Osteocyte (in vitro differentiated cells): ENCODE measurements at places on chromosomes 13 and 19. TPM values are rescaled to one million over a fixed set of nuclear protein-coding genes. Genes with fewer than 3 reads are reported as not detected.

DNA sequence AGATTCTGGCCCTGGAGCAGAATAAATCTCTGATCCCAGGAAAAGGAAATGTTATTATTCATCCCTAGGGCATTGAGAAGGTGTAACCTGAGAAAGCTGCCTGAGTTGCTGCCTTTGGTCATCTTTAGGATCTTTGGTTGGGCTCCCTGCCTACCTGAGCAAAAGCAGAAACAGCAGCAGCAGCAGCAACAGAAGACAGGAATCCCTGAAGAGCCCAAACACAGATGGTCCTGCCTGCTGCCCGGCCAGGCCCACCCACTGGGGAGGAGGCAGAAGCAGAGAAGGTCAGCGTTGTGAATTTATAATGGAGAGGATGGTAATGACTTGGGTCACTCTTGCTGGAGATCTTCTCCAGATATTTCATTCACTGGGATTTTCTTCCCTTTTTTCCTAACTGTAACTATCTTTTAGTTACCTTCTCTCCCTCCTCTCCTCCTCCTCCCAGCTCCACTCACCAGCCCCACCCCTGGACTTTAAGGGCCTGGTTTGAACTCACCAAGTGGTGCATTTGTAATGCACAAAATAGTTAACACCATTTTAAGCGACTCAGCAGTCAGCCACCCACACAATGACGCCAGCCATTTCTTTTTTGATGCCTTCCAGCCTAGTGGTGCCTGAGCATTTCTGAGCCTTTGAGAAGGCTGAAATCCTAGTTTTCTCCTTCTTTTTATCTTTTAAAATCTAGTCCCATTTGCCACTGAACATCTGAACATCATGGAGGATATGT lies 91.7 kb downstream of the HSPH1 start:
- no peak overlapping the region for H3K27ac ChIP-seq
- no peak overlapping the region for H3K4me3 ChIP-seq
- H3K27me3 ChIP-seq: peaks cover 7% of the 10 kb centered on the region
- H3K36me3 ChIP-seq: no peaks in the 10 kb centered on the region

The HIPK4 gene
- total RNA-seq: 0.21 and 0.29 TPM in 2 replicates

- H3K27ac ChIP-seq: no peak overlapping the region
- H3K27me3 ChIP-seq: no peaks in the 10 kb centered on the region
- no peak for DNase-seq
- H3K4me1 ChIP-seq: peaks cover 30% of the 10 kb centered on the region
Observed at GRCh38 chr13:113548778-113549621, 35.6 kb upstream of the TFDP1 start.

DNA sequence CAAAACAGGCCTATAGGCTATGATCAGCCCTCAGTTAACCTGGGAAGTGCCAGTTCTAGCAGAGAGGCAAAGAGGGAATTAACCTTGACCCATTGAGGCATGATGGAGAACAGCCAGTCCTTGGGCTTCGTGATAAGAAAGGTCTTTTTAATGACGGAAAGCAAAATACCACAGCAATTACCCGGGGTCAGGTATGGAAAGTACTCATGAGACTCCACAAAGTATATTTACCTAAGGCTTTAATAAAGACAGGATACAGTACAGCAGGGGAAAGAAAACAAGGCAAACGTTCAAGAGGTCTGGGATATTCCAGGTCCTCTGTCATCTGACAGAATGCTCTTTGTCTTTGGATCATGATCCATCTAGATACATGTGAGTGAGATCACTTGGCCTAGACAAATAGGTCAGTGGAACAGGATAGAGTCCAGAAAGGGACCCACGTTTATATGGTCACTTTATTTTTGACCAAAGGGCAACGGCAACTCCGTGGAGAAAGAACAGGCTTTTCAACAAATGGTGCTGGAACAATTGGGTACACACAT lies 52.2 kb downstream of the WDFY2 start:
- DNase-seq: no peak
- no peaks in the 10 kb centered on the region for H3K27me3 ChIP-seq
- peaks cover 69% of the 10 kb centered on the region for H3K4me1 ChIP-seq
- peaks cover 3% of the 10 kb centered on the region for H3K36me3 ChIP-seq
- no peak overlapping the region for H3K4me3 ChIP-seq
- H3K27ac ChIP-seq: peak overlapping the region; percentile 21

The HSPB6 gene
- total RNA-seq: 0.37 and 0.64 TPM in 2 replicates

GRCh38 chr13:50275392-50276063 lies 260.3 kb downstream of the KCNRG start:
- no peak overlapping the region for H3K27ac ChIP-seq
- no peaks in the 10 kb centered on the region for H3K27me3 ChIP-seq
- H3K4me1 ChIP-seq: no peaks in the 10 kb centered on the region
- no peaks in the 10 kb centered on the region for H3K36me3 ChIP-seq
- no peak for DNase-seq
- no peak overlapping the region for H3K4me3 ChIP-seq

DNA sequence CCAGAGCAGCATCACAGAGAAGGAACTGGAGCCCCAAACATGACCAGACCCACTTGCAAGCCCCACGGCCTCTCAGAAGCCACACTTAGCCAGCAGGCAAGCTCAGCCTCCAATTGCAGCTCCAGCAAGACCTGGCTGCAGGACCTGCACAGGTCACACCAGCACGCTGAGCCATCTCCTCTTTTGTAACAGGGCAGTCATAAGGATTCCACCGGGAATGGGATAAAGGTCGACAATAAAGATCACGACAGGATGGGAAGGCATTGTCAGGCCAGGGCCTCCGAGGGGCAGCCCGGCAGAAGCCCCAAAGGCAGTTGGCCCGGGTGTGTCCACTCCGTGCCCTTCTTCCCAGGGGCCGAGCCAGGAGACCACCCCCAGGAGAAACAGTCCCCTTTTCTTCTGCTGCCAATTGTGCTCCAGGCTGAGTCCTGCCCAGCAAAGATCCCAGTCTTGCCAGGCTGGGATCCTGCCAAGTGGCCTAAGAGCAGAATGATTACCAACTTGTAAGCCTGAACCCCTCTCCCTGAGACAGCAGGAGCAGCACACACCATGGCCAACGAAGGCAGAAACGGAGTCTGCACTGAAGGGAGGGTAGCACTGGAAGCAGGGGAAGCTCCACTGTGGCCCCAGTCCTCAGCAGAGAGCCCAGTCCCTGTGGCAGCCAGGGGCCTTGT lies 12.5 kb downstream of the PEPD start:
- H3K4me1 ChIP-seq: no peaks in the 10 kb centered on the region
- H3K27me3 ChIP-seq: no peaks in the 10 kb centered on the region
- peaks cover 14% of the 10 kb centered on the region for H3K36me3 ChIP-seq
- no peak for DNase-seq
- no peak overlapping the region for H3K27ac ChIP-seq

- peaks cover 2% of the 10 kb centered on the region for H3K27me3 ChIP-seq
- no peak overlapping the region for H3K4me3 ChIP-seq
- H3K4me1 ChIP-seq: peaks cover 27% of the 10 kb centered on the region
- no peak for DNase-seq
- H3K36me3 ChIP-seq: no peaks in the 10 kb centered on the region
- peak overlapping the region; percentile 91 for H3K27ac ChIP-seq
Observed at GRCh38 chr19:44636439-44637389, 7.0 kb upstream of the PVR start.

DNA sequence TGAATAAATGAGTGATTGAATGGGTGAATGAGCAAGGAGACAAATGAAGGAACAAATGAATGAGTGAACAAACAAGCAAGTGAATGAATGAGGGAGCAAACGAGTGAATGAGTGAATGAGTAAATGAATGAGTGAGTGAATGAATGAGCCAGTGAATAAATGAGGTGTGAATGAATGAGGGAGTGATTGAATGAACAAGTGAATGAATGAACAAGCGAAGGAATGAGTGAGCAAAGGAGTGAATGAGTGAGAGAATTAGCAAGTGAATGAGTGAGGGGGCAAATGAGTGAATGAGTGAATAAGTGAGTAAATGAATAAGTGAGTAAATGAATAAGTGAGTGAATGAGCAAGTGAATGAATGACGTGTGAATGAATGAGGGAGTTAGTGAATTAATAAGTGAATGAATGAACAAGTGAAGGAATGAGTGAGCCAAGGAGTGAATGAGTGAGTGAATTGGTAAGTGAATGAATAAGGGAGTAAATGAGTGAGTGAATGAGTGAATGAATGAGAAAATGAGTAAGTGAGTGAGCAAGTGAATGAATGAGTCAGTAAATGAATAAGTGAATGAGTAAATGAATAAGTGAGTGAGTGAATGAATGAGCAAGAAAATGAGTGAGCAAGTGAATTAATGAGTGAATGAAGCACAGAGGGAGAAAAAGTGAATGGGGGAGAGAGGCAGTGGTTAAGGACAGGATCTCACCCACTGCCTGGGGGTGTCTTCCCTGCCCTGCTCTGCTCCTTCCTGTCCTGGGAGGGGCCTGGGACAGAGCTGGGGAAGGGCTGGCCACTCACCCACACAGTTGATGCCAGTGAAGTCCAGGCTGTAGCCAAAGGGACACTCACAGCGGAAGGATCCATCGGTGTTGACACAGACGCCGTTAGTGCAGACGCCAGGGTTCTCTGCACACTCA lies 36.4 kb downstream of the CCL25 start:
- DNase-seq: no peak
- H3K36me3 ChIP-seq: no peaks in the 10 kb centered on the region
- H3K4me3 ChIP-seq: no peak overlapping the region
- H3K4me1 ChIP-seq: peaks cover 4% of the 10 kb centered on the region
- peaks cover 2% of the 10 kb centered on the region for H3K27me3 ChIP-seq

The KLHL1 gene
- total RNA-seq: not detected in 2 replicates

The ZNF420 gene
- 11.9 and 12.0 TPM in 2 replicates for total RNA-seq

DNA sequence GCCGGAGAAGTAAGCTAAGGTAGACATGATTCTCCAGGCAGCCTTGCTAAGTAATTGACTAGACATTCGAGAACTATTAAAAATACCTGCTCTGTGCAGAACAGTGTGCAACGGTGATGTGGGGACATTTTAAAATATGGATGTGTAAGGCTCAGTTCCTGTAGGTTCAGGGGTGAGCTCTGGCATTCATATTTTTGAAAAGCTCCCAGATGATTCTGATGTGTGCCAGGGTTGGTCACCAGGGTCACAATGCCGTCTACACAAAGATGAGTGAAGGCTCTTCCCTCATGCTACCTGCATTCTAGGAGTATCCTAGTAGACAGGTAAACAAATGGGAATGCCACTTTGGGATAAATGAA lies 702 bp upstream of the EPSTI1 start:
- DNase-seq: no peak
- no peaks in the 10 kb centered on the region for H3K27me3 ChIP-seq
- no peaks in the 10 kb centered on the region for H3K36me3 ChIP-seq

DNA sequence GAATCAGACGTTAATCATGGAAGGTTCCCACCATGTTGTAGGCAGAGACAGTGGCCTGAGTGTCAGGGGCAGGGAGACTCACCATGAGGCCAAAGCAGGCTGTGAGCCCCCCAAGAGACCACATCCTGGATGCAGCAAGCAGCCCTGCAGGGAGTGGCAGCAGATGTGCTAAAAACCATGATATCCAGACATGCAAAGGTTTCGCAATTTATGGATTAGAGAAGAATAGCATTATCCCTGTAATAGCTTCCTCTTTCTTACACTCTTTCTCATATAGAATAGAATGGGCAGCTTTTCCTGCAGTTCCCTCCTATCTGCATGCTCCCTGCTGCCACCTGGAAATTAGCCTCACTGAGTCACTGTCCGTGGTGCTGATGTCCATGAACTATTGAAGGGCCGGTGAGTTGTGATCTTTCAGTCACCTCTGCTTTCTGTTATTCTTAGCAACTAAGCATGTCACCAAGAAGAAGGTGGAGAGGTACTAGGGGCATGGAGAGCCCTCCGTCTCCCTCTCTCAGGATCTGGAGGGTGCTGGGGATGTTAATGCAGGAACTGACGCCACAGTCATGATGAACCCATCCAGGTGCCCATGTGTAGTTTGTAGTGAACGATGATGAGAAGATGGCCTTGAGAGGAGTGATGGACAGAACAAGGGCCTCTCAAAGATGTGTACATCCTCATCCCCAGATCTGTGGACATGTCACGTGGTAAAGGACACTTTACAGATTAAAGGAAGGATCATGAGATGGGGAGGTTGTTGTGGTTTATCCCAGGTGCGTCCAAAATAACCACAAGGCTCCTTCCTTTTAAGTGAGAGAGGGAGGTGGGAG lies 9.9 kb downstream of the CEACAM4 start:
- H3K36me3 ChIP-seq: no peaks in the 10 kb centered on the region
- no peak overlapping the region for H3K4me3 ChIP-seq
- DNase-seq: no peak
- no peaks in the 10 kb centered on the region for H3K27me3 ChIP-seq
- no peaks in the 10 kb centered on the region for H3K4me1 ChIP-seq

The SEMA6B gene
- total RNA-seq: 5.8 and 6.2 TPM in 2 replicates

- no peak for DNase-seq
- H3K36me3 ChIP-seq: peaks cover 32% of the 10 kb centered on the region
- H3K27ac ChIP-seq: no peak overlapping the region
- H3K4me3 ChIP-seq: no peak overlapping the region
- H3K27me3 ChIP-seq: no peaks in the 10 kb centered on the region
Observed at GRCh38 chr13:94607939-94608338, 6.3 kb downstream of the GPR180 start.

DNA sequence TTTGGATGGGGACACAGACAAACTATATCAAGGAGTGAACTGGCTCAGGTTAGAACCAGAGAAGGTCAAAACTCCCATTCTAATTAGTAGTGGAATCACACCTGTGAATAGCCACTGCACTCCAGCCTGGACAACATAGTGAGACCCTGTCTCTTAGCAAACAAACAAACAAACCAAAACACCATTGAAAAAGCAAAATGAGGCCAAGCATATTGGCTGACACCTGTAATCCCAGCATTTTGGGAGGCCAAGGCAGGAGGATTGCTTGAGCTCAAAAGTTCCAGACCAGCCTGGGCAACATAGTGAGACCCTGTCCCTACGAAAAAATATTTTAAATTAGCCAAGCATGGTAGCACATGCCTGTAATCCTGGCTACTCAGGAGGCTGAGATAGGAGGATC lies 39.1 kb upstream of the UBAC2 start:
- H3K4me3 ChIP-seq: no peak overlapping the region
- no peaks in the 10 kb centered on the region for H3K36me3 ChIP-seq
- H3K4me1 ChIP-seq: peaks cover 2% of the 10 kb centered on the region
- no peak for DNase-seq

The ANO8 gene
- 17.7 and 21.9 TPM in 2 replicates for total RNA-seq

DNA sequence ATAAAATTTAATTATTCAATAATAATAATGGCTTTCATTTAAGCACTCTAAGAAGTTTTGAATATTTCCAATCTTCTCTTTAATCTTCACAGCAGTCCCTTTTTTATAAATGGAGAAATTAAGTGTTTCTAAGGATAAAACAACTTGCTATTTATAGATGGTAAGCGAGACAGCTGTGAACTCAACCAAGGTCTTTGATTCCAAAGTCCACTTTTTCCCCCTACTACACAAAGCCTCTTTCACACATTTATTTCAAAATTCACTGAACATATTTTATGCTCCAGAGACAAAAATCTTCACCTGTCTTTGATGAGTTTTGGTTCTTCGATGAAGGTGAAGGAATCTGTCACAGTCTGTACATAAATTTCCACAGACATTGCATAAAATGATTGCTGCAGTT lies 34.4 kb upstream of the FBXL3 start:
- H3K27me3 ChIP-seq: no peaks in the 10 kb centered on the region
- no peak overlapping the region for H3K4me3 ChIP-seq
- no peaks in the 10 kb centered on the region for H3K4me1 ChIP-seq
- DNase-seq: no peak
- peaks cover 61% of the 10 kb centered on the region for H3K36me3 ChIP-seq
